ENCODE measurements at places on chromosomes 12 and 14.

DNA sequence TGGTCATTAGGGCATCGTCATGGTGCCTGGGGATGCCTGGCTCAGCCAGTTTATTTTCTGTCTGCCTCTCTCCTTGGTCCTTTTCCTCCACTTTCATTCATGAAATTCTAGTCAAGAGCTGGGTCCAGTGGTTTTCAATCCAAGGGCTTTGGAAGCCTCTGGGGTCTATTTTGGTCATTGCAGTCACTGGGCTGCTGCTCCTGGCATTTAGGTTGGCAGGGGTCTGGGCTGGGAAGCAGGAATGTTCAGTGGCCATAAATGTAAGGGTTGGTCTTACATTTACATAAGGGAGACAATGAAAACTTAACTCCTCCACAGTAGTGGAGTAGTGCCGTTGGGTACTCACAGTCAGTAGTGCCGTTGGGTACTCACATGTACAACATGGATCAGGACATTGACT is 48.1 kb downstream of the PTPN11 start:
- no peak for DNase-seq

GRCh38 chr14:33068040-33068439 is 129.4 kb downstream of the NPAS3 start:
- no peak for DNase-seq

- DNase-seq: no peak
Observed at GRCh38 chr12:57250541-57250940, 446 bp downstream of the STAC3 start.

- DNase-seq: no peak
Observed at GRCh38 chr12:9344541-9344940, 136.3 kb upstream of the PZP start.

GRCh38 chr14:65828396-65828795 is 415.9 kb downstream of the FUT8 start:
- DNase-seq: no peak

DNA sequence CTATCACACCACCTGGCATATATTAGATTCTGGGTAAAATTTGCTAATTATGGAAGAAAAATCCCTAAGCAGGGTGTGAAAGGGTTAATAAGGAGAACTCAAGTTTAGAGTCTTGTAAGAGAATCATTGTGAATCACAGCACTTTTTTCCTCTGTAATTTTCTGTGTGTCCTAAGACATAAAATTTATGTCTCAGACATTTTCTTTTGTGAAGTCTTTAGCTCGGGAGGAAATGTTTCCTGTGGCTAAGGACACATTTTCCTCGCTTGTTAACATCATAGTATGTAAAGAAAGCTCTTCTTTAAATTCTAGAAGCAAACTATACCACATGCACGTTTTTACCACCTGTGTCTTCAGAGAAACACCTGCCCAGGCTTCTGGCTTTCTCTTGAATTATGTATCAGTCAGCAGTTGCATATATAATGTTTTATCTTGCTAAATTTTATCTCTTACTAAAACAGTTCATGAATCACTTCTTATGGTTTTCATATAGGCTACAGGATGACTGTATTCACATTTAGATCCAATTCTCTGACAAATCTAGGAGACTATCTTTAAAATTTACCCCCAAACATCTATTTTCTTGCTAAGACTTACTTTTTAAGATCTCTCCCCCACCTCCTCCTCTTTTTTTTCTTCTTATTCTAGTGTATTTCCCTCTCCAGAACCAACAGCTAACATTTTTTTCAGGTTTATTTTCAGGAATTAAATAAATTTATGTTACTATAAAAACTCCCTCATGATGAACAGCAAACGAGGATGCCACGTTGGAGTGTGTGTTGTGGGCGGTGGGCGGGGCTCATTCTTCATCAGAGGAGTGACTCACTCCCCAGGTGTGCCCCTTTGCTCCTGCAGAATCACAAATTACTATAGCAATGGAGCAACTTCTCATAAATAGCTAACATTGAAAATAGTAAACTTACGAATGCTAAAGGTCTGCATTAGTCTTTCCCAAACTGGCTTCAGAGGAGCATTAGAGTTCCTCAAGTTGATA is 11.6 kb upstream of the CSRP2 start:
- no peak for DNase-seq

DNA sequence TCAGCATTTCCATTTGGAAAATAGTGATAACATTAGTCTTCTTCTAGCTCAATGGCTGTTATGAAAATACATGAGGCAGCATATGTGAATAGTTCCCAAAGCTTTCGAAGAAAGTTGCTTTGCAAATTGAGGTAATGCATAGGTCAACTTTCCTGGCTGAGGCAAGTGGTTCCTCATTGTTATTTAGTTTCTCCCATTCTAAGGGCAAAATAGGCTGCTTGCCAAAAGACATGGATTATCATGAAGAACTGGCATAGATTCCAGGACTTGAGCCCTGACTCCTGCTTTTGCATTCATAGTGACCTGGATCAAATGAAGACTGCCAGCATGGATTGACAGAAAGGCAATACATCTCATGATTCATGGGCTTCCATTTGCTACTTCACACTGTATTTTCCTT is 35.7 kb downstream of the LRFN5 start:
- no peak for DNase-seq

DNA sequence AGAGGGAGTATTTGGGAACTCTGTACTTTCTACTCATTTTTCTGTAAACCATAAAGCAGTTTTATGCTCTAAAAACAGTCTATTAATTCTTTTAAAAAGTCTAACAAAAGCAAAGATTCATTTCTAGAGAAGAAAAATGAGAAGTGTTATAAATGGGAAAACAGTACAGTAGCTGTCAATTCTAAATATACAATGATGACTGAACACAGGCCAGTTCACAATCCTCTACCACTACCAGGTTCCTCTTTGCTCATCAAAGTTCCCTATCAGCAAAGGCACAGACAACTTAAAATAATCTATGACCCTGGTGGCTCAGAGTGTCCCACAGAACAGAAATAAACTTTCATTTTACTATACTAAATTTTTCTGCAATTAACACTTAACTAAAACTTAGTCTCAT is 12.5 kb downstream of the NAA25 start:
- no peak for DNase-seq

DNA sequence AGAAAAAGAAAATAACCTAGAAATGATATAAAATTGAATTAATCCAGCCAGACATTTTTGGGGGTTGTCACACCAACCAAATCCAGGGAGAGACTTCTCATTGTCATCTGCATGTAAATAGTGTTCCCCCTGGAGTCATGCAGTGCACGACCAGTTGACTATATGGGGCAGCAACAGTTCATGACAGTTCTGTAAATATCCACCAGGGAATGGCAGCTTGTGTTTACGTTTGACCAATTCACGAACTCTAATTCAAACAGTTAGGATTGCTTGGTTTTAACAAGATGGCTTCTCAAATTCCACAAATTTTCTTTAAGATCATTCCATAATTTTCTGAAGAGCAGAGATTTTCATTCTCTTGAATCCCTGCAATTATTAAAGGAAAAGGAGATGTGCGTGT is 43.4 kb upstream of the DUSP6 start:
- no peak for DNase-seq

DNA sequence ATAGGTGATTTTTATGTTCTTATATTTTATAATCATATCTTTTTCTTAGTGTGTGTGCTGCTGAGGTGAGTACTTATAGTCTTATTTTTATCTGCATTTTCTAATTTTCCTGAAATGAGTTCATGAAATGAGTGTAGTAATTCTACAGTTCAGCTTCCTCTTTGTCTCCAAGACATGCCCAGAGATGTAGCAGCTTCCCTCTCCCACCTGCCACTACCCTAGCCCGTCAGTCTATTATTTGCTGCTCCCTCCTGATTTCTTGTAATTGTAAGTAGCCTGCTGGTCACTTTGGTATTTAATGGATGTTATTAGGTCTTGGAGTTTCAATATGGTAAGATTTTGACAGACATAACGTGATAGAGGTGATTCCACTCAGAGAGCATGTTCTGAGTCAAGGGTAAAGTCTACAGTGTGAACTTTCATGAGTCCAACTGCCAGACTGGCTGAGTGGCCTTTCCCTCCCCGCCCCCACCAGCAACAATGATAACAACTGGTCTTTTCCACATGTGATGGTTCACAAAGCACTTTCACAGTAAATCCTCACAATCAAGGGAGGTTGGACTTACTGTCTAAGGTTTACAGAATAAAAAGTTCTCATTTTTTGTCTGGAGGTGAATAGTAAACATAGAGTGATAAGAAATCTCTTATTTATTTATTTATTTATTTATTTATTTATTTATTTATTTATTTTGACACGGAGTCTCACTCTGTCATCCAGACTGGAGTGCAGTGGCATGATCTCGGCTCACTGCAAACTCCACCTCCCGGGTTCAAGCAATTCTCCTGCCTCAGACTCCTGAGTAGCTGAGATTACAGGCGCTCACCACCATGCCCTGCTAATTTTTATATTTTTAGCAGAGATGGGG is 4.2 kb upstream of the RIPK3 start:
- no peak for DNase-seq

DNA sequence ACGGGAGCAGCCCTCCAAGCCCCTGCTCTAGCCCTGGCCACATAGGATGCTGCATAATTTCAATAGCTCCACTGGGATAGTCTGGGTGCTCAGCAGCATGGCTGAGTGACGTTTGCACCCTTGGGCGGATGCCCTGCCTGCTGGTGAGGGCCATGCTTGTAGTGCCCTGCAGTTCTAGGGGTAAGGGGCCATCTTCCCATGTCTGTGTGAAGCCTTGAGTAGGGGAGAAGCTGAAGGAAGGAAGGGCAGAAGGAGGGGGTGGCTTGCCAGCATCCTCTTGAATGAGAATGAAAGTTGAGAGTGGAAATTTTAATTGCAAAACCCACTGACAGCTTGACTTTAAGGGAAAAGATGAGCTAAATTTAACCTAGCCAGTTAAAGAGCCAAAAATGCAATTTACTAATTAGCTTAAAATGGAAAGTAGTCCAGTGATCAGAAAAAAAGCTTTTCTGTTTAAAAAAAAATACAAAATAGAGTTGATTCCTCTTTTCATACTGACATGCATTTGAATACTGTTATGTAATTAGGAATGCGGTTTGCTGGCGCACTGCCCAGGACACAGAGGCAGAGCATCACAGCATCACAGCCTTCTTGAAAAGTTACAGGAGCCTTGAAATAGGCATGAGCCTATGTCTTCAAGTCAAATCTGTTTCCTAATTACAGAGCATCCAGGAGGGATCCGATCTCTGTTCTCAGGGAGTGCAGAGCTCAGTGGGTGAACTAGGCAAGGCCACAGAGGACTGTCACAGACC is 18.5 kb upstream of the EML1 start:
- DNase-seq: no peak

- no peak for DNase-seq
Observed at GRCh38 chr12:15502211-15502610, 179.9 kb downstream of the PTPRO start.

GRCh38 chr12:42756841-42757623 is 167.5 kb upstream of the PRICKLE1 start:
- no peak for DNase-seq
